ENCODE measurements at places on chromosomes 16 and 17. TPM values are rescaled to one million over a fixed set of nuclear protein-coding genes. Genes with fewer than 3 reads are reported as not detected.
A peak's percentile ranks its signal among the peaks of the same experiment; 100 is the strongest.

Gene P2RX1
- total RNA-seq: 5.1 TPM

Gene NRN1L
- 2.1 TPM for total RNA-seq

Gene TNFRSF17
- not detected for total RNA-seq

Gene SMIM36
- not detected for total RNA-seq

Gene HSPB9
- not detected for total RNA-seq

Gene ABCA5
- 14.8 TPM for total RNA-seq

Gene YWHAE
- total RNA-seq: 582 TPM

Gene CA10
- total RNA-seq: not detected

Gene YBX2
- 1.2 TPM for total RNA-seq

Gene POLR3K
- total RNA-seq: 9.2 TPM

Gene CDH1
- 0.13 TPM for total RNA-seq

Gene SHISA9
- 0.27 TPM for total RNA-seq

Gene TOM1L1
- total RNA-seq: 9.6 TPM

- peak; percentile 14 for DNase-seq
These were observed 26.3 kb upstream of the DOC2B start for GRCh38 chr17:207775-208174.

- peak; percentile 79 for DNase-seq
These were observed 73.0 kb downstream of the ABCC6 start for GRCh38 chr16:16150117-16150877.

DNA sequence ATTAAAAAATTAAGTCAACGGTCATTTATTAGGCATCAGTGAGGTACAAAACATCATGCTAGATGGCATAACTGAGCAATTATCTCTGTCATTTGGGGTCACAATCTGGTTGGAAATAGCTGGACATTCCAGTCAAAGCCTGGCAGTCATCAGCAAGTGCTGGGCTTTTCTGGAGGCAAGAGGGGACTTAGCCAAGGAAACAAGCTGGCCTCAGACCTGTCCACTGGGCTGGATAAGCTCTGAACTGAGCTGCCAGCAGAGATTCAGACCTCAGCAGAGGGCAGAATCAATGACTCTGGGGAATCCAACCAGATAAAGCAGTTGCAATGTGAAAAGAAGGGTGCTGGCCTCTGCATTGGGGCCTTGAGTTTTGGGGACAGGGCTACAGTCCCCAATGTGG is 161.9 kb upstream of the NOL11 start:
- no peak for DNase-seq

GRCh38 chr16:3149193-3149530 is 14.3 kb downstream of the ZNF213 start:
- DNase-seq: no peak

DNA sequence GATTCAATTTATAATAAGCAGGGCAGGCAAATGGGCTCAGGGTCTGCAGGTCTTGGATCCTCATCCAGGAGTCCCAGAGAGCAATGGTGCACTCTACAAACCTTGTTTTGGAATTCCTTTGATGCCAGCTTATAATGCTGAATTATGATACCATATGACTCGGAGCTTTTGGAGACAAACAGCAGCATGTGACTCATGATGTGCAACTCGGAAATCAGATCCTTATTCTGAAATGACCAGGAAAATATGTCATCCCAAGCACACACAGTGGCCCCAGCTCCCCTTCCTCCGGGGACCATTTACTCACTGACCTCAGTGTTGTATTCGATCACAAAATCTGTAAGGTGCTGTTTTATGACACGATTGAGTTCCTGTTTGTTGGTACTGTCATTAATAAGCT is 20.2 kb upstream of the UMOD start:
- no peak for DNase-seq

- peak; percentile 82 for DNase-seq
These were observed 77.0 kb downstream of the MRC2 start for GRCh38 chr17:62704381-62704971.

DNA sequence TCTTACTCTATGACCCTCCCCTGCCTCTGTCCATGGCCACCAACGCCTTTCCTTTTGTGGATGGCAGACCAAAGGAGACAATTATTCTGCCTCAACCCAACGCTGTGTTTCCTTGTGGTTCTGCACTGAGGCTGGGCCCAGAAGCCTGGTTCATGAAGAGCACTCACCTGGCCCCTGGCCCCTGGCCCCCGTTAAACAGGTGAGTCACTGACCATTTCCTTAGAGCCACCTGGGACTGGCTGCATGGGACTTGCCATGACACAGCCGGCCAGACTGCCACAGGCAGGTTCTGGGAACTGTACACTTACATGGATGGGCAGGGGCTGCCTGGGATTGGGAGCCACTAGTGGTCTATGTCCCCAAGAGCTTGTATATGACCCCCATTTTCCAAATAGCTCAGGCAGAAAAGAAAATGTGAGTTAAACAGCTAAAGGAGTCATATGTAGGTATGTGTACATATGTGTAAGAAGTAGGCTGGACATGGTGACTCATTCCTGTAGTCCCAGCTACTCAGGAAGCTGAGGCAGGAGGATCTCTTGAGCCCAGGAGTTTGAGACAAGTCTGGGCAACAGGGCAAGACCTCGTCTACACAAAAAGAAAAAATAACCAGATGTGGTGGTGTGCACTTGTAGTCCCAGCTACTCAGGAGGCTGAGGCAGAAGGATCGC is 181.9 kb upstream of the CACNG5 start:
- DNase-seq: no peak

DNA sequence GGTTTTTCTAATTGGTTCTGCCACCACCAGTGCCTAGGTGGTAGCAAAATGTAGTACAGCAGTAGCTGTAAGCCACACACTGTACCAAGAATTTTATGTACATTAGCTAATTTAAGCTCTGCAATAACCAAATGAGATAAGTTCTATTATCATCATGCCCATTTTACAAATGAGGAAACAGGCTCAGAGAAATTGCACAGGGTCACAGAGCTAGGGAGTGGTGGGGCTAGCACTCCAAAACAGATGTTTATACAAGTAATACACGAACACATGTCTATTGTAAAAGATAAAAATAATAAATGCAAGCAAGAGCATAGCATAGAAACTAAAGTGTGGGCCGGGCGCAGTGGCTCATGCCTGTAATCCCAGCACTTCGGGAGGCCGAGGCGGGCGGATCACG is 13.6 kb downstream of the RSAD1 start:
- DNase-seq: no peak

DNA sequence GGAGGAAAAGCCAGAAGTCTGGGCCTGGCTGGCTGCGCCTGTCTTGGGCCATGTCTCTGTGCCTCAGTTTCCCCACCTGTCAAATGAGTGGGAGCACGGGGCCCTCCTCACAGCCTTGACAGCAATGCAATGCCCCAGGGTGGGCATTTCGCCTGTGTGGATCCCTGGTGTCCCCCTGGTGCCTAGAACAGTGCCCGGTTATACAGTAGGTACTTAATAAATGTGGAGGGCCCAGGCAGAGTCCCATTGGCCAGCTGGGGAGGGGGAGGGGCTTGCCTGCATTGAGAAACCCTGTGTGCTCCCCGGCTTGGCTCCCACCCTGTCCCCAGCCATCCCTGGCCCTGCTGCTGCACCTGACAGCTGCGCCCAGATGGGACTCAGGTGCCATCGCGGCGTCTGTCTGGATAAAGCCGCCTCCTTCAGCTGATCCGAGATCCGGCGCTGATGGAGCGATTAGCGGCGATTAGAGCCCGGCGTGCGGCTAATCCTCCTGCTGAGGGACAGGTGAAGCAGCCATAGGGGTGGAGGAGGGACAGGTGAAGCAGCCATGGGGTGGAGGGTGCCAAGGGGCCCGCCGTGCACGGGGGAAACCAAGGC is 12.4 kb downstream of the ZFPM1 start:
- no peak for DNase-seq

DNA sequence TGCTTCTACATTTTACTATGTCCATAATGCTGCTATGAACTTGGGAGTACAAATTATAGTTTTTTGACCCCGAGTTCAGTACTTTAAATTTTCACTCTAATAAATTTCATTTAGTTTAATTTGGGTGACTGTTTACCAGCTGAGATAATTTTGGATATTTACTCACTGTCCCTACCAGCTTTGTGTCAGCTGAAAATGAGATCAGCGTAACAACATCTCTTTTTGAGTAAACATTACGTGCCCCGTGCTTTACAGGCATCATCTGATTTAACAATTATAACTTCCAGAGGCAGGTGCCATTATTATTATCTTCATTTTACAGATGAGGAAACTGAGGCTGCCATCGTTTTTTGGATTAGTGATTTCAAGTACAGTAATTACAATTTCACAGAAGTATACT is 15.0 kb downstream of the GFOD2 start:
- DNase-seq: no peak

- no peak for DNase-seq
These were observed 1.4 kb upstream of the SLFN5 start for GRCh38 chr17:35241520-35241919.

- DNase-seq: no peak
These were observed 20.3 kb downstream of the GSE1 start for GRCh38 chr16:85633438-85633743.

DNA sequence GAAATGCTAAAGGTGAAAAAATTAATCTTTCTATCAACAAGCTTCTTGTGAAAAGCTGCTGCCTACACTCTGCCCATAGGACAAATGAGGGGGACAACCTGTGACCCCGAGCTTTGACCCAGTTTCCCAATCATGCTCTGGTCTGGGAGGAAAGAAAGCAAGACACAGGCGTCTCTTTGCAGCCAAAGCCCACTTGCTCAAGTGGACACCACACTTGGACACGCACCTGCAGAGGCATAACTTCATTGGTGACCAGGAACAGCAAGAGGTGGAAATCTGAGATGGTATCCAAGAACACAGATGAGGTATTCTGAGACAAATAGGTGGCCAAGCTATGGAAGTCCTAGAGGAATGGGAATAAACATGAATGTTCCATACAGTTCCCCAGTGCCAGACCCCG is 15.0 kb upstream of the FAAP100 start:
- DNase-seq: no peak

- DNase-seq: no peak
These were observed 28.3 kb downstream of the CHD9 start for GRCh38 chr16:53083119-53083518.

DNA sequence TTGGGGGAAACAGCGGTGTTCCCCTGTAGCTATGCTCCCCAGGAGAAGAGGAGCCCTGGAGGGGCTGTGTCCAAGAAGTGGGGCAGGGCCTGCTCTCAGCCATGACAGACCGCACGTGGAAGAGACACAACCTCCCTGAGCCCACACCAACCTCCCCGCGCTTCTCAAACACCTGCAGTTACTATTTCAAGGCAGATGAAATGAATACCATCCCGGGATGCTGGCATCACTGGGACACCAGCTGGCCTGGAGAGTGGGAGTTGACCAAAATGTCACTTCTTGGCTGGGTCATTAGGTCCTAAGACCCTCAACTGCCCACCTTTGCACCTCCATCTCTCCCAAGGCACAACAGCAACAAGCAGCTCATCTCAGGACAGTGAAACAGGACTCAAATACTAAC is 32.0 kb downstream of the SPHK1 start:
- DNase-seq: no peak

- no peak for DNase-seq
These were observed 14.7 kb downstream of the RARA start for GRCh38 chr17:40323391-40324381.

- DNase-seq: no peak
These were observed 74.0 kb downstream of the N4BP1 start for GRCh38 chr16:48535831-48536613.

- no peak for DNase-seq
These were observed 49.7 kb downstream of the EPN2 start for GRCh38 chr17:19286751-19287341.

DNA sequence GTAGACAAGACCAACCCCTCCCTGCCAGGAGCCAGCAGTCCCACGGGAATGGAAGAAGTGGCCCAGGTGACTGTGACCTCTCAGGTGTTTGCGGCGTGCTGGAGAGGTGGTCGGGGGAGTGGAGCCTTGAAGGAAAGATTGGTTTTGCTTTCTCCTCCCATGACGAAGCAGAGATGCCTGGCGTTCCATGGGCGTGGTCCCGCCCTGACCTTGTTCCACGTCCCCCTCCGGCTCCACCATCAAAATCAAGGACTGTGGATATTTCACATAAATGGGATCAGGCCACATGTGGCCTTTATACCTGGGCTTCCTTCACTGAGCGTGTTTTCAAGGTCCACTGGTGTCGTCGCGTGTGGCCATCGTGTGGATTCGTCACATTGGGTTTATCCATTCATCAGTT is 270.6 kb upstream of the TNRC6C start:
- DNase-seq: peak; percentile 47

DNA sequence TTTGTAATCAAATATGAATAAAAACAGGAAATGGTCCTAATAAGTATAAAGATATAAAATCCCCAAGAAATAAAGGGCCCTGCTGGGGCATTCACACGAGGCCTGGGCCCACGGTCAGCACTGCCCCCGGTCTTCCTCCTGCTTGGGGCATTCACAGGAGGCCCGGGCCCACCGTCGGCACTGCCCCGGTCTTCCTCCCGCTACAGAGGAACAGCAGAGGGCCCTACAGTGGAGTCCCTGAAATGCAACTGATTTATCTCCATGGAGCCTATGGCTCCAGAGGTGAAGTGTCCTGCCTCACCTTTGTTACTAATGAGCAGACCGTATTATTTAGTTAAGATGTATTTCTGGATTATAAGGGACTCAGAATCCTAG is 46.5 kb downstream of the MAP1LC3B start:
- DNase-seq: no peak

DNA sequence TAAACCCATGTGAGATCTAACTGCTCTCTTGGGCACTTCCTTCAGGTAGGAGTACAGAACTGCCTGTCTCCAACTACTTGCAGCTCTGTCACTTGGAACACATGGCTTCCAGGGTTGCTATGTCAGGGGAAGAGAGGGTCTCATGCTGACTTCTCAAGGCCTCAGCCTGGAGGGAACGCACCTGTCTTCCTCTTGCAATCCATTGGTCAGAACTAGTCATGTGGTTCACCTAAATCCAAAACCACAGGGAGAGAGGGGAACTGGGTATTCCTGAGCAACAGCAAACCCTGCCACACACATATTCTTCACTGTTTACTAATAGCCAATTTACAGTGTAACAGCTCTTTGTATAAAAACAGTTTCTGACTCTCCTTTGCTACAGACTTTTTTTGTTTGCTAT is 206.1 kb downstream of the KCNJ2 start:
- DNase-seq: no peak

GRCh38 chr17:33639103-33639880 is 346.2 kb upstream of the ASIC2 start:
- no peak for DNase-seq

DNA sequence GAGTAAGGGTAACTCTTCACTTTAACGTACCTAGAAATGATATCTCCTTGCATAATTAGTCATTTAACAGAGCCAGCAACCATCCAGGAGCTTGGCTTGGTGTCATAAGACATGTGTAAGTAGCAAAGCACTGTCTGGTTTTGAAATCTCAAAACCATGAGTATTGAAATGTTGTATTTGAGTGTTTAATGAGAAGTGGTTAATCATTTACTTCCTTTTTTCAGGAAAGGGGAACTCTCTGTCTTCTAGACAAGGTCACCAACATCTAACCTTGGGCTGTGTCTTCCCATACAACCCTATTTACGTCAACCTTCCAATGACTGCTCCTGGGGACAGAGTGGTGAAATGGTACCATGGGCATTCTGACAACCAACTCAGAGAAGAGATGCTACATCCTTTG is 27.1 kb downstream of the PMP22 start:
- DNase-seq: no peak
